Stimulated activated CD4-positive, alpha-beta T cell treated with anti-CD3 and anti-CD28 coated beads, TNF-alpha, amount 100 ng/mL, for 48 hours (primary cell): ENCODE measurements at places on chromosomes 1 and 21.

- no peak for DNase-seq
Measured at GRCh38 chr1:90340606-90341005, 345.7 kb downstream of the ZNF326 start.

DNA sequence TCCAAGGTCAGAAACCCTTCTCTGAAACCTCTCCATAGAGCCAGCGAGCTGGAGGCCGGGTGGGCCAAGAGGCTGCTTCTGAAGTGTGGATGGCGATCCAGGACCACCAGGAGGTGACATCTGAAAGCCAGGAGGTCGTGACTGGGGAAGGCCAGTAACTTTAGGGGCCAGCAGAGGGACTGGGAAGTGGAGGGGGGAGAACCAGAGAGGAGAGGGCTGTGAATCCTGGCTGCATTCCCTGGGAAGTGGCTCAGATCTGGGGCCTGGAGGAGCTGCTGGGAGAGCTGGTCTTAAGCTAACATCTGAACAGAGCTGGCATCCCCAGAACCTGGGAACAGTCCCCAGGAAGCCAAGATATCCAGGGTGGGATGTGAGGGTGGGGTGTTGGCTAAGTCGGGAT lies 11.3 kb upstream of the EPHA8 start:
- no peak for DNase-seq

GRCh38 chr1:93056214-93056613 lies 22.9 kb upstream of the MTF2 start:
- DNase-seq = no peak

DNA sequence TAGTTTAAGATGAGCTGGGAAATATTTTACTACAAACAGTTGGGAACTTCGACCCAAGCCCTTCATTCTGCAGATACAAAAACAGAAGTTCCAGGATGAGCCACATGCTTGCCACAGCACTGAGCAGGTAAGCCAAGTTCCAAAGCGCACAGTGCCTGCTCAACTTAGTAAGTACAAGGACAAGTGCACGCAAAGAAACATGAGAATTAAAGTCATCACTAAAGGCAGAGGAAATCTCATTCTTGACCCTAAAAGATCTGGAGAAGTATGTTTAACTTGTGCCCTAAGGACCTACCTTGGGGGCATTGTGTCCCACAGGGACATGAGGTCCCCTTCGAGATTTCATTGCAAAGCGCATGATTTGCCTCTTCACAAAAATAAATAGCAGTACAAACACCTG lies 1.2 kb upstream of the UBAP2L start:
- no peak for DNase-seq

DNA sequence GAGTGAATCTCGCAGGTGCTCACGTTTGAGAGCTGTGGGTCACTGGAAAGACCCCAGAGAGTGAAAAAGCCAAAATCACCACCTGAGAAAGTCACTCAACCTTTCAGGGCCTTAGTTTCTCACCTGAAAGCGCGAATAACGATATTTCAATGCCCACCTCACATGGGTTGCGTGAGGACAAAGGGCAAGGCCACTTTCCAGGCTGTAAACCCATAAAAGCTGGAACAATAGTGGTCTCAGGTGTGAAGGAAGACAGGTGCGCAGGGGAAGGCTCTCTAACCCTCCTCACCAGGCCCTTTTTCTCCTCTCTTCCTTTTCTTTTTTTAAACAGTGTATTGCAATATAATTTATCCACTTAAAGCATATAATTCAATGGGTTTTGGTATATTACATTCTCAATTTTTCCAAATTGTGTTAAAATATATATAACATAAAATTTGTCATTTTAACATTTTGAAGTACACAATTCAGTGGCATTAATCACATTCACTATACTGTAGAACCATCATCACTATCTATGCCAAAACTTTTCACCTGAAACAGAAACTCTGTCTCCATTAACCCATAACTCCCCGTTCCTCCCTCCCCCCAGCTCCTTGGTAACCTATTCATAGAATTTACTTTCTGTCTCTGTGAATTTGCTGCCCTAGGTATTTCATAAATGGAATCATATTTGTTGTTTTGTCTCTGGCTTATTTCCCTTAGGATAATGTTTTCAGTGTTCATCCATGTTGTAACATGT lies 118.4 kb upstream of the TNR start:
- no peak for DNase-seq

GRCh38 chr1:206651958-206652890 lies 16.9 kb downstream of the DYRK3 start:
- DNase-seq = no peak

GRCh38 chr1:44296086-44296485 lies 59.0 kb downstream of the ERI3 start:
- no peak for DNase-seq

GRCh38 chr1:111417755-111418154 lies 9.8 kb downstream of the OVGP1 start:
- DNase-seq = no peak

DNA sequence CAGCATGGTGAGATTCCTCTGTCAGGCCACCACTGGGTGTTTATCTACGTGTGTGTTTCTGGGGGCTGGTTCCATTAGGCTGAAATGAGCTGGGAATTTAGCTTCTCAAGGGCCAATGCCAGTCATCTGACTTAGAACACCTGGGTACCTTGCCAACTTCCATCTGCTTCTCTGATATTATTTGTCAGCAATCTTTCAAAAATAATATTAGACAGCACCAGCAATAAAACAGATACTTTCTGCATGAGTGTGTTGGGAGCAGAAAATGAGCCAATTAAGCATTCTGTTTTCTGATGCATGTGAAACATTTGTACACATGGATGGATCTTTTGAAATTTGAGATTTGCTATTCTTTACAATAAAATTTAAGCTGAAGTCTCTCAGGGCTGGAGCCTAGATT lies 124.1 kb downstream of the RYR2 start:
- DNase-seq = no peak

- DNase-seq = no peak
Measured at GRCh38 chr1:235313262-235313661, 14.7 kb downstream of the ARID4B start.

- no peak for DNase-seq
Measured at GRCh38 chr1:232422098-232422497, 207.8 kb downstream of the SIPA1L2 start.

DNA sequence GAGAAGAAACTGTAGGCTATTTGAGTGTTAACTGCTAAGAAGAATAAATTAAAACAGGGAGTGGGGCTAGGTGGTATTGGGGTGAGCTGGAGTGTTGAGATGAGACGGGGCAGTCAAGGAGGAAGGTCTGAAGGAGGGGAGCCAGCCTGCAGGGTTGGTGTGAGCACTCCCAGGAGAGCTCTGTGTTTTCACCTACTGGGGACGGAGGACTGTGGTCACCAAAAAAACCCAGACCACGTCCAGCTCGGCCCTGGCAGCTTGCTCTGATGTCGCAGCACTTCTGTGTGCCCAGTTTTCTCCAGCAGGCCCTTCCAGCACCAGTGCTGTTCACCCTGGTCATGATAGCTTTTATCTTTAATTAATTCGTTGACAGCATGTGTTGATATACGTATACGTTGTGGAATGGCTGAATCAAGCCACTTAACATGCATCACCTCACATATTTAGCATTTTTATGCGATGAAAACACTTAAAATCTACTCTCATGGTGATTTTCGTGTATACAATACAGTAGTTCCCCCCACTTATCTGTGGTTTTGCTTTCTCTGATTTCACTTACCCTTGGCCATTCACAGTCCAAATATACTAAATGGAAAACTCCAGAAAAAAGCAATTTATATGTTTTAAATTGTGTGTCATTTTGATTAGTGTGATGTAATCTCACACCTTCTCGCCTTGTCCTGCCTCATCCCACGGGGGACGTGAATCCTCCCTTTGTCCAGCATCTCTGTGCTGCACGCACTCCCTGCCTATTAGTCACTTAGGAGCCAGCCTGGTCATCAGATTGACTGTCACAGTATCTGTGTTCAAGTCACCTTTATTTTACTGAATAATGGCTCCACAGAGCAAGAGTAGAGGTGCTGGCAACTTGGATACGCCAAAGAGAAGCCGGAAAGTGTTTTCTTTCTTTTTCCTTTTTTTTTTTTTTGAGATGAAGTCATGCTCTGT lies 12.3 kb downstream of the FAM3B start:
- no peak for DNase-seq

DNA sequence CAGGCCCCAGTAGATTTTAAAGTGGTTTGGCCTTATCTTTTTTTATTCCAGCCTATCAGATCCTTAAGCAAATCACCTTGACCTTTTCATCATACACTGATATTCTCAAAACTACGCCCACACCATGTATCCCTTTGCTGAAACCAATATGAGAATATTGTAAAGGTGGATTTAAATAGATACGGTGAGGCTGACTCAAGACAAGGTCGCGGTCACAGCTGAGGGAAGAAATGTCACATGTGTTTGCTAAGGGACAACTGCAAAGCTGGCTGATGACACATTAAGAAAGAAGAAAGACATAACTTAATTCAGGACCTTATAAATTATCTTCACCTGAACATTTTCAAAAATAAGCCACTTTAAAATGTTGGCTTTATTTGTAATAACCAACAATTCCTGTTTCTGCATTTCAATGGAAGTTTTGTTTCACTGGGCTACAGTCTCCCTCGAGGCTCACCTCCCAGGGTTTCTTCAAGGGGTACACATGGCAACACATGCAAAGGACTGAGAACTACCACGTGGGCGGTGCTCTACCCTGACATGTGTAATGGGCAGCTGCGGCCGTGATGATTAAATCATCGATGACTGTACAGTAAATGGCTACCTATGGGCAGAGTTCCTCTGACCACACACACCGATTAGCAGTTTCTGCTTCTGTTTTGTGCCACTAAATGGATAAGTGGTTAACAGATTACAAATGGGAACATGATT lies 189.5 kb downstream of the SIPA1L2 start:
- DNase-seq = no peak

- no peak for DNase-seq
Measured at GRCh38 chr1:169568497-169568896, 17.8 kb downstream of the F5 start.

DNA sequence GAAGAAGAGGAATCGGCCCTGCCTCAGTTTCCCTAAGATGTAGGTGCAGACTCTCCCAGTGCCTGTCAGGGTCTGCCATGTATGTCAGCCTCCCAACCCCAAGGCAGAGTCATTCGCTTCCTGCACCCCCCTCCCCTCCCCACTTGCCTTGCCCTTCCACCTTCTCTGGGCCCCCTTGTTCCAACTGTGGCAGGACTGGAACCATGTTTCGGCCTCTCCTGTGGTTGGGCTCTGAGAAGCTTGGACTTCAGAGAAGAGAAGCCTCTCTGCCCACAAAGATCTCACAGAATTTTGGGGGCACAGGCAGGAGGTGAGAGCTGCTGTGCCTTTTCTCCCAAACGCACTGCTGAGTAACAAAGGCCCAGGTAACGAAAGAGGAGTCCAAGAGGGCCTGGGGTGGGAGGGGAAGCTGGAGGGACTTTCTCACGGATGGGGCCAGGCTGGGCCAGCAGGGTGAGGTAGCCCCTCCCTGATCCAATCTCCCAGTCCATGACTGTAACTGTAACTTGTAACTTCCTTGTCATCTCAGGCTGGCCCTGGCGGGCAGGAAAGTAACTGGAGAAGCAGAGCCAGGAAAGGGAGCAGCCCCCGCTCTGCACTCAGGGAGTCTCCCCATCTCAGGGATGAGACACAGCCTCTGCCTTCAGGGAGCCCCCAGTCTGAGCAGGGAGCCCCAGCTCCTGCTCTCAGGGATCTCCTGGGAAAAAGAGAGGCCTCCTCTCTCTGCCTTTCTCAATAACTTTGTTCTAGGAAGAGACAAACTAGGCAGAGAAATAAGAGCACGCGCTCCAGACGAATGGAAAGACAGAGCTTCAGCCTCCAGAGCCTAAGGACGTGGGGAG lies 11.3 kb downstream of the CRABP2 start:
- DNase-seq = no peak

GRCh38 chr1:36988321-36988720 lies 46.0 kb downstream of the GRIK3 start:
- no peak for DNase-seq
